ENCODE measurements at places on chromosomes 1 and 21. TPM values are rescaled to one million over a fixed set of nuclear protein-coding genes. Genes with fewer than 3 reads are reported as not detected.

GRCh38 chr1:1259951-1260600, 13.6 kb upstream of the C1QTNF12 start:
- DNase-seq, result no peak

GRCh38 chr1:64161357-64161941, 42.0 kb upstream of the UBE2U start:
- DNase-seq, result no peak

DNA sequence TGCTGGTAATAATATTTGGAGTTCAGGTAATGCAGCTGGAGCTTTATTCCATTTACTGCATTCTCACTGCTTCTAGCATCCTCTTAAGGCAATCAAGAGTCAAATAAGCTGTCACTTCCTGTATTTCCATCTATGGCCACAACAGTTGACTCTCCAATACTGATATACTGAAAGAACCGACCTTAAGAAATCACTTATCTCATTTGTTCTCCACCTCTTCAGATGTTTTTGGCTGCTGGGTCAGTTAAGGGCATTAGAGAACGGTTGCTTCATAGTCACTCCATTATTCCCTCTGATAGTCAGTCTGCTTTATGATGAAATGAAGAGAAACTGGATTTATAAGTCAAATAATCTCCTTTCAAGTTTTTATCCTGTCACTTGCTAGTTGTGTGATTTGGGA, 14.2 kb upstream of the RGS4 start:
- no peak for DNase-seq

DNA sequence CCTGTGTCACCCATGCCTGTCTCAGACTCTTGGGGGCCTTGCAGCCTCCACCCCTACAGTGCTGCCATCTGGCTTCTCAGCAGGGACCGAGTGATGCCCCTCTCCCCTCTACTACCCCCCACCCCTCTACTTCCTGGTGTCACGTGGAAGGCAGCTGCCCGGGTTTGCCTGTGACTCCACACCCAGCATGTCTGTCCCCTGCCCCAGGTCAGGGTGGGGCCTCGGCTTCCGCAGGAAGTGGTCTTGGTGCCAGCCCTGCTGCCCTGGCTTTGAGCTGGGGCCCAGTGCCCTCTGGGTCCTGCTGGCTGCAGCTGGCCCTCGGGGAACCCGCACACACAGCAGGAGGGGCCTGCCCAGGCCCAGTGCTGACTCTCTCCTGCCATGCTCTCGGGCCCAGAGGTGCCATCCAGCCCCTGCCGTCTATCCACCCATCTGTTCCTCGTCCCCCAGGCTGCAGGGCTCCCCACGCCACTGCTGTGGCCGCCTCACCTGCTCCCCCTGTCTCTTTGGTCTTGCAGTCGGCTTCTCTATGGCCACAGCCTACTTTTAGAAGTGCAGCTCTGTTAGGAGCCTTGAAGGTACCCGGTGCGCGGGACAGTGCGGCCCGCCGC, 24.0 kb downstream of the PLCH2 start:
- no peak for DNase-seq

DNA sequence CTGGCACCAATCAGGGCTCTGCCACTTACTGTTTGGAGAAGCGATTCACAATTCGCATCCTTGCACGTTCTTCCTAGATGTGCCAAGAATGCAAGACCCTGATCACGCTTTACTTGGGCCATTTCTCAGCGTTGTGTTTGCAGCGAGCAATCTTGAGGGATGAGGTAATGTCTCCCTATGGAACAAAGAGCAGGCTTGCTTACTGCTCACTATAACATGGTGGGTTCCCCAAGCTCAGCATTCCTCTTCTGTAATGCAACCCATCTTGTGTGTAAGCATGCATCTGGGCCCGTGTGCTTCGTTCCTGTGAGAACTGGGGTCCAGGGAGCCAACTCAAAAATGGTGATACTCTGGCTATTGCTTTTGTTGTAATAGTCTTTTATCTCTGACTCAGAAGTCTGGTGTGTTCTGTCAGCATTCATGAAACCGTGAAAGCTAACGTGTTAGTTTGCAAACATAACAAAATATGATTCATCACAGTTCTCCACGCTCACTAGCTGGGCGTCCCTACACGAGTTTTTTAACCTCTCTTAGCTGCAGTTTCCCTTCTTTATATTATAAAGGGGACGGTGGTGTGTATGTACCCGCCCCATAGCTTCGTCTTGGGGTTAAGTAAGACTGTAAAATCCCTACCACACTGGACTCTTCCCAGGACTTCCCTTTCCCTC, 33.3 kb downstream of the DNTTIP2 start:
- DNase-seq, result no peak

DNA sequence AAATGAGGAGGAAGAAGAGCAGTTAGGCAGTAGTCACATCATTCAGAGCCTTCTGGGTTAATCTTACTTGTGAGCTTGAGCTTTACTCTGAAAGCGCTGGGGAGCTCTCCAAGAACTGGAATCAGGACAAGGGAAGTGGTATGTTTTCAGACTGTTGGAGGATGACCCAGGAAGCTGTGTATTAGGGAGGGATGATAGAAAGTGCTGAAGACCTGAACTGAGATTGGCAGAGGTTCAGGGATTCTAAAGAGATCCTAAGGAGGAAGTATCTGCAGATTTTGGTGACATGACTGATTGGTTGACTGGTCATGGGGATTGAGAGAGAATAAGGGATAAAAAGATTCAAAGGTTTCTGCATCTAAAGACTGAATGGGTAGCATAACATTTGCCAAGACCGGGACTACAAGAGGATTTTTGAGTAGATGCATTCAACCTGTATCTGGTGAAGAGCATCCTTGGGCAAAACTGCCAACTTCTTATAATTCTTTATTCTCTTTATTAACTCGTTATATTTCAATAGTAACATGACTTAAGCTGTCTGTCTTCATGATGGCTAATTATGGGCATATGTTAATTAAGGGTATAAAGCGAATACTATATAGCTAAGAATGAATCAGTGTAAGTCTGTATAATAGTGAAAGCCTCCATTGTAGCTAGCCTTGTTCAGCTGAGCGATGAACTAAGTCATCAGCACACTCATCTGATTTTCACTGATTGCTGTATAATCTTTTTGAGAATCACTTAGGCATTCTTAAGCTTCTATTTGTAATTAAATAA, 41.8 kb downstream of the XCL1 start:
- no peak for DNase-seq

DNA sequence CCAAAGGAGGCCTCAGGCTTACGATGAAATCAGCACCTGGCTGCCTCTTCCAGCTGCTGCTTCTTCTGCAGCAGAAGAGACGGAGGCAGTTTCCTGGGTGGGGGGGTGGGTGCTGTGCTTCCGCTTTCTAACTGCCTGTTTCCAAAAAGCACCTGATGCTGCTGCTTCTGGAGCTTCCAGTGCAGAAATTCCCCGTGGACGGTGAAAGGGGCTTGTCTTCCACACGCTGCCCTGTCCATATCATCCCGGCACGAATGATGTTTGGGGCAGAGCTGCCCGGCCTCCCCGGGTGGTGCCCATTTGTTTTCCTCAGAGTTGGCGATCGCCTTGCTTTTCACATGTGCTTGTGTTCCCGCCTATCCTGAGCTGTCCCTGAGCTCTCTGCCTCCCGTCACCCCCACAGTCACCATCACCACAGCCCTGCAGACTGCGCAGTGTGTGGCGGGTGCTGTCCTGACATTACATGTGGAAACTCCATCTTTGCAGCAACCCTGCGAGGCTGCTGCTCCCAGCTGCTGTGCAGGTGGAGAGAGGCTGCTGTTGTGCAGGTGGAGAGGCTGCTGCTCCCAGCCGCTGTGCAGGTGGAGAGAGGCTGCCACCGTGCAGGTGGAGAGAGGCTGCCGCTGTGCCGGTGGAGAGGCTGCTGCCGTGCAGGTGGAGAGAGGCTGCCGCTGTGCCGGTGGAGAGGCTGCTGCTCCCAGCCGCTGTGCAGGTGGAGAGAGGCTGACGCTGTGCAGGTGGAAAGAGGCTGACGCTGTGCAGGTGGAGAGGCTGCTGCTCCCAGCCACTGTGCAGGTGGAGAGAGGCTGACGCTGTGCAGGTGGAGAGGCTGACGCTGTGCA, 1.8 kb downstream of the TTLL10 start:
- peak; percentile 55 for DNase-seq

DNA sequence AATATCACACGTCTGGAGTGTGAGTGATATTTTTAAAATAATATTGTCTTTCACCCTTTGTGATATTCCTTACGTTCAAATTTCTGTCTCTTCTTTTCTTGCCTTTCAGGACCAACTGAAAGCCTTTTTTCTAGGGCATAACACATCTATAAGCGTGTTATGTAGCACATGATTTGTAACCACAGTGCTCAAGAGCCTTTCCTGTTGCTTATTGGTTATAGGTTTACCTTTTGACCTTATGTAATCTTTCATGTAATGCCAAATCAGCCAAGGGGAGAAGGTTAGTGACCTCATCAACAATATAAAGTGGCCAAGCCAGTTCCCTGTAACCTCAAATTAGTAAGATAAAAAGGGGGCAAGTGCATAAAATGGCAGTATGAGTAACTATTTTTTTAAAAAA, 480.2 kb downstream of the AMY1C start:
- no peak for DNase-seq

DNA sequence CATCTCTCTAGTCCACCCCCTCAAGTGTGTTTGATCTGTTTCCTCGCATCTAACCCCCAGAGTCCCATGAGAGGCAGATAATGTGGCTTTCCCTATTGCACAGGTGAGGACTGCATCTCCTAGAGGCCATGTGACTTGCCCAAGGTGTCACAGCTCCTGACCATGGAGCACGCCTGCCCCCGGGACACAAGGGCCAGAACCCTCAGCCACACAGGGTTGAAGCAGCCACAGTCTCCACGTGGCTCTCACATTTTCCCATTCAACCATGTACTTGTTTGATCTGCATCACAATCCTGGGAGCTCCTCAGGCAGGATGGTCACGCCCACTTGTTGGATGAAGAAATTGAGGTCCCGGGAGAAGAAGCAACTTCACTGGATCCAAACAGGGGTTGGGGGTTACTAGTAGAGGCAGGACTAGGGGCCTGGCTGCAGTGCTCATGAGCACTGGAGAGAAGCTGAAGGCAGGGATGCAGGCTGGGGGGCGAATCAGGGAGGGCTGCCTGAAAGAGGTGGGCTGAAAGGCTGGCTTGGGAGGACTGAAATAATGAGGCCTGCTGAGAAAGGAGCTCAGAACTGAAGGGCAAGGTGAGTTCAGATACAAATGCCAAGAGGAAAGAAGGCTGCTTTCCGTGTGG, 207.9 kb downstream of the PTPRU start:
- DNase-seq, result peak; percentile 54

GRCh38 chr1:119743308-119743707, 25.4 kb downstream of the HMGCS2 start:
- DNase-seq, result no peak

- DNase-seq, result no peak
These were observed 69.1 kb downstream of the HSF2BP start for GRCh38 chr21:43590194-43590593.

- DNase-seq, result peak; percentile 80
These were observed 745 bp downstream of the MAGI3 start for GRCh38 chr1:113390871-113391648.

DNA sequence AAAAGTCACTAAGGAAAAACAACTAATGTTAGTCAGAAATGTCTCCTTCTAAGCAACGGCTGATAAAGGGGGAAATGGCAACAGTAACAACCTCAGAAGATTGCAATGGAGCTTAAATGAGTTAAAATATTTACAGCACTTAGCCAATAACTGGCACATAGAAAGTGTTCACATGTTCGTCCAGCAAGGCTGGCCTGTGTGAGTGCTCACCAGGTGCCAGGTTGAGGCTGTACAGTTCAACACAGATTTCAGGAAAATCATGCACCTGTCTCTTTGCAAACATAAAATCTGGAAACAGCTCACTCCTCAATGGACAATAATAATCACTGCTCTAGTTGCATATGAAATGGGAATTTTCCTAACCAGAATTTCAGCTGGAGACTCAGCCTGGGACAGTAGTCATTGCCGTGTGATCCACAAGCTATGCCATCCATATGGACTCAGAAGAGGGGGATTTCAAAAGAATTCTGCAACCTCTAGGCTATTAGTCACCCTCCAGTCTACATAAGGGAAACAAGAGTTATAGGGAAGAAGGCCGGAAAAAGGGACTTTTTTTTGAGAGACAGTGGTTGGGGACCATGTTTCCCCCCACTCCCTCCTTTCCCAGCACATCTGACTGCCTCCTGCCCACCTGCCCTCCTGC, 68.6 kb downstream of the SYDE2 start:
- DNase-seq, result no peak

GRCh38 chr1:8197493-8198282, 120.2 kb upstream of the SLC45A1 start:
- DNase-seq, result no peak

GRCh38 chr1:174114788-174115448, 44.4 kb upstream of the RABGAP1L start:
- DNase-seq, result no peak

GRCh38 chr1:21950734-21951133, 13.6 kb upstream of the HSPG2 start:
- DNase-seq, result no peak

DNA sequence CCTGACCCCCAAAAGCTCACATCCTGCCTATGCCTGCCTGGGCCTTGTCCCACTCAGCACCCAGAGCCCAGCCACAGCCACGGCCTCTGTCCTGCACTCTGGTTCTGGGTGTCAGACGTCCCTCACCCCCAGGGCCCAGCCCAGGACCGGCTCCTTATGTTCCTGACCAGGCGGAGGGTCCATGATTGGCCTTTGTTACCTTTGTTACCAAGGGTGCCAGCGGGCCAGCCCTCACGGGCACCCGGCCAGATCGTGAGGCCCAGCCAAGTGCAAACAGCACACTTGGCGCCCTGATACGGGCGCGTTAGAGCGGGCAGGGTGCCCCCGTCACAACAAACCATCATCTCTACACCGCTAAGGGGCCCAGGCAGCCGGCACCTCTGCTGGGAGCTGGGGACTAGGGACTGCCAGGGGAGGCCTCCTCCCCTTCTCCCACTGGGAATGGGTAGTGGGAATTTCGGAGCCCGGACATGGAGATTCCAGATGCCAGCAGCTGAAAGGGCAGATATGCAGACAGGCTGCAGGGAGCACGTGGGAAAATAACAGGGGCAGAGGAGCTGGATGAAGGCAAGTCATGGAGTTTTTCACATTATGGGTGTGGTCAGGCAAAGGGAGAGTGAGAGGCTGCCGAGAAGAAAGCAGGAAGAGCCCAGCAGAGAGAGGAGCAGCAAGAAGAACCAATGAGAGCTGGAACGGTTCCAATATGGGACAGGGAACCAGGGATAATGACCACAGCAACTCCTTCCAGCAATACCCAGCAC, 22.1 kb downstream of the HSPG2 start:
- DNase-seq, result no peak

GRCh38 chr1:20999525-21000244, 177.0 kb downstream of the EIF4G3 start:
- no peak for DNase-seq

DNA sequence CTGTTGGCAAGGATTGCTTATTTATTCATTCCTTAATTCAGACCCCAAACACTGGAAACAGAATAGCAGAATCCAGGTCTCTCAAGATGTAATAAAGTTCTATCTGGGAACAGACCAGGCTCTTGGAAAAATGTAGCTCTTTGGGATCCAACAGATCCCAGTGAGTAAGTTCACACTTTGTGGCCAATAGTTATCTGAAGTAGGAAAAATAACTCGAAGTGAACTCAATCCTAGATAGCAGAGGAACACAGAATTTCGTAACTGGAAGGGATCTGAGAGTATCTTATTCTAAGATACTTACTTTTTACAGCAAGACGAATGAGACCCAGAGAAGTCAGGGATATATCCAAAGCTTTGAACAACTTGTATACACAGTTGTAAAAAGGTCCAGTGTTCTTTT, 150.7 kb upstream of the CD34 start:
- DNase-seq, result no peak

- no peak for DNase-seq
These were observed at the start of gene LCE3D for GRCh38 chr1:152580433-152580832. Gene LCE3D (minus strand): TSS chr1:152580516. CDS start chr1:152579936, 580 bp downstream.

PTCH2 gene
- total RNA-seq, result 0.35 TPM

KLF17 gene
- total RNA-seq, result not detected

CELA3A gene
- total RNA-seq, result not detected

FAM151A gene
- 0.22 TPM for total RNA-seq

CXADR gene
- total RNA-seq, result 23.8 TPM
